ENCODE measurements at places on chromosomes 3 and 15. TPM values are rescaled to one million over a fixed set of nuclear protein-coding genes. Genes with fewer than 3 reads are reported as not detected.

The GRK7 gene
- total RNA-seq: not detected

The ERICH6 gene
- 0.81 TPM for total RNA-seq

The TMEM207 gene
- total RNA-seq: not detected

The SENP2 gene
- total RNA-seq: 32.8 TPM

The STRIT1 gene
- total RNA-seq: not detected

The GCNT3 gene
- total RNA-seq: not detected

The TPRG1 gene
- total RNA-seq: 8.7 TPM

The PIGX gene
- total RNA-seq: 47.2 TPM

The GOLGA8S gene
- 0.33 TPM for total RNA-seq

The ZPLD1 gene
- total RNA-seq: not detected

The AHSG gene
- not detected for total RNA-seq

The IMPG2 gene
- total RNA-seq: 0.18 TPM

The EAF2 gene
- total RNA-seq: 23.7 TPM

The GADL1 gene
- not detected for total RNA-seq
